ENCODE measurements at places on chromosomes 11 and 22.

- no peak for DNase-seq
Measured at GRCh38 chr11:66012371-66012945, 650 bp downstream of the CST6 start.

- no peak for DNase-seq
Measured at GRCh38 chr11:35343033-35343598, 76.2 kb downstream of the SLC1A2 start.

GRCh38 chr11:1728301-1728700 is 22.1 kb downstream of the IFITM10 start:
- DNase-seq: no peak

- DNase-seq: no peak
Measured at GRCh38 chr11:47714554-47715081, 551 bp downstream of the AGBL2 start.

DNA sequence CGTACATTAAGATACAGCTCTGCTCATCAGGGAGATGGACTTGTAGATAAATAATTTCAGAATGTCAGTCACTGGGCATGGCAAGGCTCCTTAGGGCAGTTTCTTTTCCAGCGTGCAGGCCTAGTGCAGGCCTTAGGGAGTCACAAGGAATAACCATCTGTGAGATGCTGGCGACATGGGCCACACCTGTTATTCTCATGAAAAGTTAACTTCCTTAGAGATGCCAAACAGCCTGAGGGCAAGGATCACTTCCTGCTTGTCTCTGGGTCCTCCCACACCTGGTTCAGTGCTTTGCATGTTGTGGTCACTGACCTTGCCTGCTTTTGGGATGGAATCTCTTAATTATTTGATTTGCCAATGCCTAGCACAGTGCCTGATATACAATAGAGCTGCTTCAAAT is 70.6 kb downstream of the ST3GAL4 start:
- no peak for DNase-seq

GRCh38 chr11:86097980-86098379 is 29.1 kb upstream of the PICALM start:
- no peak for DNase-seq

DNA sequence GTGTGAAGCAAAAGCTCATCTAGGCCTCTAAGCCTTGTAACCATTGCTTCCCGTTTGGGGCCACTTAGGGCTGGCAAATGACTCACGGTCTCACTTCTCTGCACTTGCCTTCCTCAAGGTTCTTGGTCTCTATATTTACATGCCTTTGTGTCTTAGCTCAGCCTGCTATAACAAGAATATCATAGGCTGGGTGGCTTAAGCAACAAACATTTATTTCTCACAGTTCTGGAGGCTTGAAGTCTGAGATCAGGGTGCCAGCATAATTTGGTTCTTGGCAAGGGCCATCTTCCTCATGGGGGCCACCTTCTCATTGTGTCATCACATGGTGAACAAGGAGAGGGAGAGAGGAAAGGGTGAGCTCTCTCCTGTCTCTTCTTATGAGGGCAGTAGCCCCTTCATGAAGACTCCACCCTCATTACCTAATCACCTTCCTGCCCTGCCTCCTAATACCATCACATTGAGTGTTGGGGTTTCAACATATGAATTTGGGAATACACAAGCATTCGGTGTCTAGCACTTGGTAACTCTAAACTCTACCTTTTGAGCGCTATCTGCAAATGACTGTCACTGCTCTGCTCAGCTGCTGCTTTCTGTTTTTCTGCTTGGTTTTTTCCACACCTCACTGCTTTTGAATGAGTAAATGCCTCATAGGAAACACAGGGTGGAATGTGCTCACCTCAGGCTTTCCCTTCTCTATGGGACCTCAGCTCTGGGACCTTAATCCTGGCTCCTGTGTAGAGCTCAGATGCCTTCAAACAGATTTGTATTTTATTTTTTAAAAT is 16.2 kb upstream of the ME3 start:
- no peak for DNase-seq

- DNase-seq: no peak
Measured at GRCh38 chr11:96481771-96482170, 92.0 kb downstream of the JRKL start.

All from T-helper 9 cell (primary cell).